H7 (cell line): ENCODE measurements at places on chromosomes 2 and 18. TPM values are rescaled to one million over a fixed set of nuclear protein-coding genes. Genes with fewer than 3 reads are reported as not detected.
A peak's percentile ranks its signal among the peaks of the same experiment; 100 is the strongest.

DNA sequence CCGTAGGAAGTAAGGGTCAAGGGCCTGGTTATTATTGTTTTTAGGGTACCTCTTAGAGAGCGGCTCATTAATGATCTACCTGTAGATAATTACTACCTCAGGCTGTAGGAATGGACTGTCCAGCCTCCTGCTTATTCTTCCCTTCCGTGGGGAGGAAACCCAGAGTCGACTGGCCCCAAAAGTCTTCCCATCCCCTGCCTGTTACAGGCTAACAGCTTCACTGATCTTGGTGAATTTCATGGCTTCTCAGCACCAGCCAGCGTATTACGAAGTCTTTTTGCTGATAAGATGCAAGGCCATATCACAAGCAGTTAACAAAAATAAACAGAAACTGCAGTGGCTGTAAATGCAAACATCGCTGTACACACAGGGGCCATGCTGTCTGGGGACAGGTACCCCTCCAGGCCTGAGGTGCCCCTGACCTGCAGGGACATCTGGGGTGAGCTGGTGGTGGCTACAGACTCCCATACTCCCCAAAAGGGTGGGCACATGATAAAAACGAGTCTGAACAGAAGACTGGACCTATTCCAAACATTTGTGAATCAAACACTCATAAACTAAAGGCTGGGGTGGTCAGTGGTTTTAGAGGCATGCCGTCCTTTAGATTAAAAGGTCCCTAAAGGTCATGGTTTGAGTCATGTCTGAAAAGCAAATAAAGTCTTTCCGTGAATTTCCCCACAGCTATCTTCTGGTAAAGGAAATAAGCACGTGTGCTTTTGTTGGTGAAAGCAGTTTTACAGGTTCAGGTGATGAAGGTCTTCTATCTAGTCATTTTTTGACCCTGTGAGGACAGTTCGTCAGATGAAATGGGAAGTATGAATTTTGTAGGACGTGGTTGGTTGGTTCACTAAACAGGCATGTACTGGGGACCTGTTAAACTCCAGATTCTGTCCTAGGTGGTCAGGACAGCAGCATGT lies 36.7 kb downstream of the TTC39C start:
- DNase-seq: no peak

- DNase-seq: no peak
Observed at GRCh38 chr2:125397535-125398251, 1258.3 kb upstream of the GYPC start.

GRCh38 chr2:184793176-184793575 lies 194.8 kb downstream of the ZNF804A start:
- DNase-seq: no peak

OXER1 gene
- 0.69 and 2.4 TPM in 2 replicates for total RNA-seq

- DNase-seq: no peak
Observed at GRCh38 chr2:123453772-123454171, 571.3 kb upstream of the CNTNAP5 start.

- peak; percentile 65 for DNase-seq
Observed at GRCh38 chr2:240887631-240888030, 8.3 kb downstream of the MAB21L4 start.

DNA sequence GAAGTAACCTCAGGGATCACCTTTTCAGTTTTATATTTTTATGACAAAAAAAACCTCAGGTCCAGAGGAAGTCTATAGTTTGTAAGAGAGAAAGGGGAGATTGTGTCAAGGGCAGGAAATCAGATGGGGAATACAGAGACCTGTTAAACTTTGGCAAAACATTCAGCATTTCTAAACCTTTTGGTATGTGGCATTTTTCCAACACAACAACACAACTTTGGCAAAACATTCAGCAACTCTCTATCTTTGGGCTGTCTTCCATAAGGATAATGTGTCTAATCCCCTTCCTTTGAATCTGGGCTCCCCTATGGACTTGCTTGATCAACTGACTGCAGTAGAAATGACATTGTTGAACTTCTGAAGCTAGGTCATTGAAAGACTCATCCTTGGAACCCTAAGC lies 220.6 kb upstream of the CCDC68 start:
- no peak for DNase-seq

DNA sequence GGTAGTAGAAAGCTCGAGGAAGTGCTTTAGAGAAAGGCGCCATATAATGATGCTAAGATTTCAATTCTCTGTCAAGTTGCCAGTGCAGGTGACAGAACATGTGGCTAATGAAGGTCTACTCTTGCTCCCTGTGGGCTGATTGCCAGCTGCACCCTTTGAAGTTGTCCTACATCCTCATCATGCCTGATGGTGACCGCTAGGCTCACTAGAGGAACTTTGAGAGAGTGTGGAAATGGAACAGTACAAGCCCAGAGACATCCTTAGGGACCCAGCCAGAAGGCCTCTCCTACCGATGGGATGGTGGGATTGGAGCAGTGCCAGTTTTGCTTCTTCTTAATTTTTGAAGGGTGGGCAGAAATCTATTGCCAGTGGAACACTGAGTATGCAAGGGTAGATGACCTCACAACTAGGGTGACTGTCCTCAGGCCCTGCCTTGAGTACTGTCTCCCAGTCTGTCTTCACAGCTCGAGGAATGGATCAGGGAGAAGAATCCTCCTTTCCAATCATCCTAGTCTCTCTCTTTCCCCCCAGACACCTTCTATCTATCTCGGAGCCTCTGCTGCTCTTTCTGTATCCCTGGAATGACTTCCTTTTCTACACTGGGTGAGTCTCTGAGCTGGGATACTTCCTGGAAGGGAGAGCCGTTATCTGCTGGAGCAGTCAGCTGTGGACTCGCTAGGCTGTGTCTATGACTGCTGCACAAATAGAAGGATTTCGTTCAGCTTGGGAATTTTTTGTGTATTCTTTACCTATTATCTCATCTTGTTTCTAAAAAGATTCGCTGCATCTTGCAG lies 33.5 kb downstream of the LGALSL start:
- DNase-seq: no peak

ZBTB7C gene
- total RNA-seq: 0.15 and 0.38 TPM in 2 replicates

GRCh38 chr2:3727397-3728045 lies 24.1 kb downstream of the DCDC2C start:
- DNase-seq: peak; percentile 69

PID1 gene
- 0.45 and 1.5 TPM in 2 replicates for total RNA-seq

DNA sequence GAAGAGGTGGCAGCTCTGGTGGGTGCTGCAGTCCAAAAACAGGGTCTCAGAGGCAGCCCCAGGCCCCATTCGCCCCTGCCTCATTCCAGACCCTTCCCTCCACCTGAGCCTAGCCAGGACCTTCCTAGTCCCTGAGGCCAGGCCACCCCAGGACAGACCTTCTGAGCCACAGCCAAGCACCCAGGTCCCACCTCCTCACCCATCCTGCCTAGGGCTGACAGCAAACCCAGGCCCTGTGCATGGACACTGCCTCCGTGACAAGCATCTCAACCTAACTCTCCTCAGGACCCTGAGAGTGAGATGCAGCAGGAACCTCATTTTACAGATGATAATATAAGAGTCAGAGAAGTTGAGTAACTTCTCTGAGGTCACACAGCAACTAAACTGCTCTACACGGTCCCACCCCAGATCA lies 15.5 kb downstream of the ADRA2B start:
- peak; percentile 17 for DNase-seq

DNA sequence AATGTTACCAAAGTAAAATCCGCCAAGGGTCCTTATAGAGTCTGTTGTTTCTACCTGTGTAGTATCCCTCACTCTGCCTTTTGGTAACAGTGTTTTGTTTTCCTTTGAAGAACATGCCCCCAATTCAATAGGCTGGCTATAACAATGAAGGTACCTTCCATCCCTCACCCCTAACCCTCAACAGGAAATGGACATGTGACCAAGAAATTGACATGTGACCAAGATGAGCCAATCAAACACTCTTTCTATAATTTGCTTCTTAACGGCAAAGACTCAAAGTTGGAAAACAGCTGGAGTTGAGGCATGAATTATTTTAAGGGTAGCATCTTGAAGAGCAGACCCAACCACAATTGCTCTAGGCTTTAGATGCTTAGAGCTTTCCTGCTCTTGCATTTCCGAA lies 5.4 kb upstream of the MREG start:
- DNase-seq: no peak

DNA sequence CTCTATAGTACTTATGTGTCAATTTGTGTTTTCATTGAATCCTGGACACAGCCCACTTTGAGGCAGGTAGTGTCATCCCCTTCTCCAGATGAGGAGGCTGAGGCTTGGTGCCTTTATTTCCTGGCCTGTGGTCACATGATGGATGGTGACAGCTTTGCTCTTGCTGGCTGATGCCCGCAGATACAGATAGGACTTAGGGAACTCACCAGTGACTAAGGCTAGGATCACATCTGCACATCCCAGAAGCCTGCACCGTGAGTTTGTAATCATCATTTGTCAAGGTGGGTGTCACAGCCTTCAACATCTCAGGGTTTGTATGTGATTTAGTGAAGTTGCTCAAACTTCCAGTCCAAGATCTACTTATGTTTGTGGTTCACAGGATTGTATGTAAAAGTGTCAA lies 295.1 kb upstream of the RAB12 start:
- no peak for DNase-seq

DNAJC5G gene
- total RNA-seq: not detected in 2 replicates

CIB4 gene
- total RNA-seq: not detected in 2 replicates
